ENCODE measurements at places on chromosomes 13 and 19. TPM values are rescaled to one million over a fixed set of nuclear protein-coding genes. Genes with fewer than 3 reads are reported as not detected.

Gene RFX1
- polyA plus RNA-seq = 16.6 TPM

Gene CASP14
- not detected for polyA plus RNA-seq

Gene KRTDAP
- polyA plus RNA-seq = not detected

Gene ZNF878
- 0.15 TPM for polyA plus RNA-seq

Gene CYP4F12
- polyA plus RNA-seq = 398 TPM

Gene FFAR3
- not detected for polyA plus RNA-seq

Gene PRKCSH
- polyA plus RNA-seq = 118 TPM

Gene JAK3
- polyA plus RNA-seq = 2.6 TPM

Gene CAMSAP3
- polyA plus RNA-seq = 87.4 TPM

Gene OR7A5
- not detected for polyA plus RNA-seq

Gene SGCG
- 0.43 TPM for polyA plus RNA-seq

Gene ZNF14
- polyA plus RNA-seq = 1.1 TPM

Gene CCNE1
- 2.5 TPM for polyA plus RNA-seq

Gene GRIK5
- polyA plus RNA-seq = 0.27 TPM

Gene LGI4
- polyA plus RNA-seq = 1.1 TPM

Gene LCP1
- polyA plus RNA-seq = 21.3 TPM

Gene HSH2D
- polyA plus RNA-seq = 22.7 TPM

Gene PRODH2
- polyA plus RNA-seq = not detected

Gene COG6
- polyA plus RNA-seq = 28.4 TPM

Gene BBC3
- polyA plus RNA-seq = 3.1 TPM

Gene PNMA8A
- 0.27 TPM for polyA plus RNA-seq

Gene SEMA6B
- polyA plus RNA-seq = 6.0 TPM
